ENCODE measurements at places on chromosomes 11 and 22.

DNA sequence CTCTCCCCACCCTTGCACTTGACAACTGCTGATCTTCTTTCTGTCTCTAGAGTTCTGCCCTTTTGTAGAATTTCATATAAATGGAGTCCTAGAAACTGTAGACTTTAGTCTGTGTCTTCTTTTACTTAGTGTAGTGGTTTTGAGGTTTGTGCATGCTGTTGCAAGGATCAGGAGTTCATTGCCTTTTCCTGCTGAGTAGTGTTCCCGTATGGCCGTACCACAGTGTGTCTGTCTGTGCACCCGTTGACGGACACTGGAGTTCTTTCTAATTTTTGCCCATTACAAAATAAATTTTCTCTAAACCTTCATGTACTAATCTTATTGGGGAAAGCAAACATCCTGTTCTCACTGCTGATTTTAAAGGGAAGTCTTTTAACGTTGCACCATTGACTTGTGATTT lies 138.1 kb downstream of the TBC1D22A start:
- no peak for DNase-seq

DNA sequence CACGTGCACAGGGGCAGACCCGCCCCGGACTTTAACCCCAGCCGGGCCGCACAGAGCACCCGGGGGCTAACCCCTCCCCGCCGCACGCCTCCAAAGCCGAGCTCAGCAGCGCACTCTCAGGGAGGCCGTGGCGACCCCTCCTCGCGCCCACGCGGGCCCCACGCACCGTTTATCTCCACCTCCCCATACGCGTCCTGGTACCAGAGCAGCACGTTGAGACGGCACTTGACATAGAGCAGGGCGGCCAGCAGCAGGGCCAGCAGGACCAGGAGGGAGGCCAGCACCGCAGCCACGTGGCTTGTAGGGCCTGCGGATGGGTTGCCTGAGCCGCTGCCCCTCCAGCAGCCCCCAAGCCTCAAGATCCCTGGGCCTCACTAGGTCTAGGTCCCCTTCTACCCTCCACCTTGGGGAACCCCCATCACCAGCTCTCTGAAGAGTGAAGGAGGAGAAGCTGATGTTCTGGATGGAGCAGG lies 7.1 kb downstream of the SIGIRR start:
- DNase-seq: no peak

DNA sequence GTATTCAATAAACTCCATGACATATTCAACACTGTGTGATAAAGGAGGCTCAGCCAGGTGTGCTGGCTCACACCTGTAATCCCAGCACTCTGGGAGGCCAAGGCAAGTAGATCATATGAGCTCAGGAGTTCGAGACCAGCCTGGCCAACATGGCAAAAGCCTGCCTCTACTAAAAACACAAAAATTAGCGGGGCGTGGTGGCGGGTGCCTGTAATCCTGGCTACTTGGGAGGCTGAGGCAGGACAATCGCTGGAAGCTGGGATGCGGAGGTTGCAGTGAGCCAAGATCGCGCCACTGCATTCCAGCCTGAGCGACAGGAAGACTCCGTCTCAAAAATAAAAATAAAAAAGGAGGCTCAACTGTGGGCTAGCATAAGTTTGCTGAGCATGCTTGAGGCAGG lies 4.1 kb upstream of the SLC25A18 start:
- no peak for DNase-seq

DNA sequence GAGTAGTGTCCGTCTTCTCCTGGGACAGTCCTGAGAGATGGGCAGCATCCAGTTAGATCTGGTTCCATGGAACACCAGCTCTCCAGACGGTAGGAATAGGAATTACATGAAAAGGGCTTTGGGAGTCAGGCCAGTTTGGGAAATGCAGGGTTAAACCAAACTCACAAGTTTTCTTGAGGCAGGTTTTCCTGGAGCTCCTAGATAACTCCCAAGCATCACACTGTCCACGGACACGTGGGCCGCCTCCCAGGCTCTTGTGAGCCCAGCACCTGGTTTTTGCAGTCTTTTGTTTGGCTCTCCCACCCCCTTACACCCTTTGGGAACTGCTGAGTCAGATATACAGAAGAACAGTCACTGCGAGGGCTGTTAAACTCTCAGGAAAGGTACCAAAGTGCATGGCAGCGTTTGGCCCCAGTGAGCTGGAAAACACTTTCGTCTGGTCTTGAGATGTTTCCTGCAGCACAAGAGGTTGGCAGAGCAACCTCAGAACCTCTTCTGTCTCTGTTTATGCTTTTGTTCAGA lies 90.0 kb downstream of the BCR start:
- no peak for DNase-seq

- no peak for DNase-seq
These were observed 658.9 kb upstream of the CCDC179 start for GRCh38 chr11:23519194-23519593.

DNA sequence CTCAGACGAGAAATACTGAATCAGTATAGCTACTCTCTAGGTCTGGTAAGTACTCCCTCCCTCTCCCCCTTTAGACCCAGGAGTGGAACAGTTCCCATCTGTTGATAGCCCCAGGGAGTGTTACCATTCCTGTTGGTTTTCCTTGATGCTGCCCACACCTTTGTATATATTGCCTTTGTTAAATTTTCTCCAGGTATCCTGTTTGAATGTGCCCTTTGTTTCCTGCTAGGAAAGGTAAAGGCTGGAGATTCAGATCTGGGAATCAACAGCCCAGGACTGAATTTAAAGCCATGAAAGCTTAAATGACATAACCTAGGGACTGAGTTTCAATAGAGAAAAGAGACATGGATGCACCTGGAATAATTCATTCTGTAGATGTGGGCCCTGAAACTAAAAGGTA lies 68.3 kb downstream of the CCDC83 start:
- no peak for DNase-seq

- peak; percentile 44 for DNase-seq
These were observed 1.1 kb upstream of the ATG16L2 start for GRCh38 chr11:72812967-72813739.

DNA sequence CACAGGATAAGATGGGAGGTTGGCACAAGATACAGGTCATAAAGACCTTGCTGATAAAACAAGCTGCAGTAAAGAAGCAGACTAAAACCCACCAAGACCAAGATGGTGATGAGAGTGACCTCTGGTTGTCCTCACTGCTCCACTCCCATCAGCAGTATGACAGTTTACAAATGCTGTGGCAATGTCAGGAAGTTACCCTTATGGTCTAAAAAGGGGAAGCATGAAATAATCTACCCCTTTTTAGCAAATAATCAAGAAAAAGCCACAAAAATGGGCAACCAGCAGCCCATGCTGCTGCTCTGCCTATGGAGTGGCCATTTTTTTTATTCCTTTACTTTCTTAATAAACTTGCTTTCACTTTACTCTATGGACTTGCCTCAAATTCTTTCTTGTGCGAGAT lies 8.7 kb upstream of the PIWIL4 start:
- no peak for DNase-seq

DNA sequence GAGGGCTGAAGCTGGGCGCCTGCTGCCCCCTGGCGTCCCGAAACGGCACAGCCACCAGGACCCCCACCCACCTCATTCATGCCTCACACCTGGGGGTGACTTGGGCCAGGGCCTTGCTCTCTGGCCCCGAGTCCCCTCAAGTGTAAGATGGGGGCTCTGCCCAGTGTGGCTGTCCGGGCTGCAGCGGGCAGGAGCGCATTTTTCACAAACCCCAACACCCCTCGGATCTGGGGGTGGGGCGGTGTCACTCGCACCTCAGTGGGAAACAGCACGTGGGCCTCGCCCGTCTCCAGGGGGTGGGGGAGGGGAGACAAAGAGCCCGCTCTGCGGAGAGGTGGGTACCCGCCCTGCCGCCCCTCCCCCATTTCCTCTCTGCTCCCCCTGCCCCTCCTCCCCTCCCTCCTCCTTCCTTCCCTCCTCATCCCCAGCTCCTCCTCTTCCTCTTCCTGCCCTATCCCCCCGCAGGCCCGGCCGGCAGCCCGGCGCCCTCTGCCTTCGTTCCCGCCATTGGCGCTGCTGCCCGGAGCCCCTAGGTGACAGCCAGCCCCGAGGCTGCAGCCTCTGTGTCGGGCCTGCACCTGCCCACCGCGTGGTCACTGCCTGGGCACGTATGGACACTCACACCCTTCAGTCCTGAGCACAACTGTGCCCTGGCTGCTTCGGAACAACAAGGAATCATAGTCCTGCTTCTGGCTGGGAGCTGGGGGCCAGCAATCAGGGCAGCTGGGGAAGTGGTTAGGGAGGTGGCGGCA lies 6.8 kb upstream of the CDKN1C start:
- DNase-seq: peak; percentile 76

- DNase-seq: no peak
These were observed 87.4 kb upstream of the SHISAL1 start for GRCh38 chr22:44399906-44400762.

GRCh38 chr22:46478083-46478551 lies 59.3 kb downstream of the CELSR1 start:
- DNase-seq: no peak

- DNase-seq: no peak
These were observed 210.6 kb downstream of the NTM start for GRCh38 chr11:131581046-131581445.

- no peak for DNase-seq
These were observed 96.3 kb upstream of the RAB1B start for GRCh38 chr11:66172146-66172545.

DNA sequence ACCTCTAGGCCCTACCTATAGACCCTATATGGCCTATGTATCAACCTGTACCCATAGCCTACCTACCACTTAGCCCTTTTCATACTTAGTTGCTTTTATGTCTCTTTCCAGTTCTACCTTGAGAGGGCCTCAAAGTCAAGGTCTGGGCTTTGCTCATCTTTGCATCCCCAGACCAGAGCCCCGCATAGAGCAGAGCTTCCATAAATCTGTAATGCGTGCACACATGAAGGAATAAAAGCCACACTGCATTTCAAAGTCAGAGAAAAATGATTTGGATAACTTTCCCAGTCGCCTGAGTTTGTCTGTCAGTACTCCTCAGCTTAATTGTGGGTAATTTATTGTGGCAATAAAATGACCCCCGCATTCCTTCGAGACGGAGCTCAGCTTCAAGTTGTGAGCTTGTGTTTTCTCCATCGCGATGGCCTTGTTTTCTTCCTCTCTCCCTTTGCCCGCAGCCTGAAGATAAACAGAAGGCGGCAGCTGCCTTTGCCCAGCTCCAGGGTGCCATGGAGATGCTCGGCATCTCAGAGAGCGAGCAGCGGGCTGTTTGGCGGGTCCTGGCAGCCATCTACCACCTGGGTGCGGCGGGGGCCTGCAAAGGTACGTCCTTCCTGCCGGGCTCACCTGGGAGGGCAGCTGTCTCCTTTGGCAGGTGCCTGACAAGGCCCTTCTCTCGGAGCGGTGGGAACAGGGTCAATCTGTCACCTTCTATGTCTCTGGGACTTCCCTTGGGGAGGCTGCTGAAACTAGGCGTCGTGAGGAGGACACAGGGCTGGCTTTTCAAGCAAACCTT lies 55.7 kb downstream of the MYO18B start:
- DNase-seq: no peak

DNA sequence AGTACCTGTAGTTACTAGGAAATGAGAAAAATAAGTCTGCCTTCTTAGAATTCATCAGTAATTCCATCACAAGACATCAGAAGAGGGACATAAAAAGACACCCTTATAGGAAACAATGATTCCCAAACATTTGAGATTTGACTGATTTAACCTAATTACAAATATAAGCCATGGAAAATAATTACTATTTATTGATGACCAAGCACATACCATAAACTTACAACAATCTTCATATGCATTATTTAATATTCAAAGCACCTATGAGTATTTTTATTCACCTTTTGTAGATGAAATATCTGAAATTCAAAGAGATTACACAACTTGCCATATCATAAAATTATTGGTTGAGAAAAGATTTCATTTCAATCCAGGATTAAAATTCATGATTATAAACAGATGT lies 14.6 kb upstream of the OR52D1 start:
- no peak for DNase-seq

GRCh38 chr22:28630177-28630574 lies 49.5 kb downstream of the TTC28 start:
- no peak for DNase-seq

GRCh38 chr22:40611606-40612005 lies 24.9 kb downstream of the MRTFA start:
- no peak for DNase-seq

DNA sequence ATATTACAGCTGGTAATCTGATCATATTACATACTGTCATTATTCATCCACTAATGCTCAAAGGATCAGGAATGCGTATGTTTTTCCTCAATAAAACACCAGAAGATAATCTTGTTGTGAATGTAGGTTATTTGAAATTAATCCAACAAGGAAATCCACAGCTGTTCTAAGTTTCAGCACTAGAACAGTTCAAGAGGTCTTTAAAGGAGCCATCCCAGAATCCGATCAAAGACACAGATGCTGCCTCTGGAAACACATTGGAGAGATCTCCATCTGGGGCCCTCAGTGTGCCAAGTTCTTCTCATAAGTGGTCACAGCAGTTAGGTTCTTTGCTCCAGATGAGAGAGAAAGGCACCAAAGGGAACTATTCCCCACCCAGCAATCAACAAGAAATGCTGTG lies 1955.1 kb upstream of the RAG2 start:
- no peak for DNase-seq

GRCh38 chr22:29478326-29479276 lies 1.4 kb upstream of the NEFH start:
- peak; percentile 34 for DNase-seq

DNA sequence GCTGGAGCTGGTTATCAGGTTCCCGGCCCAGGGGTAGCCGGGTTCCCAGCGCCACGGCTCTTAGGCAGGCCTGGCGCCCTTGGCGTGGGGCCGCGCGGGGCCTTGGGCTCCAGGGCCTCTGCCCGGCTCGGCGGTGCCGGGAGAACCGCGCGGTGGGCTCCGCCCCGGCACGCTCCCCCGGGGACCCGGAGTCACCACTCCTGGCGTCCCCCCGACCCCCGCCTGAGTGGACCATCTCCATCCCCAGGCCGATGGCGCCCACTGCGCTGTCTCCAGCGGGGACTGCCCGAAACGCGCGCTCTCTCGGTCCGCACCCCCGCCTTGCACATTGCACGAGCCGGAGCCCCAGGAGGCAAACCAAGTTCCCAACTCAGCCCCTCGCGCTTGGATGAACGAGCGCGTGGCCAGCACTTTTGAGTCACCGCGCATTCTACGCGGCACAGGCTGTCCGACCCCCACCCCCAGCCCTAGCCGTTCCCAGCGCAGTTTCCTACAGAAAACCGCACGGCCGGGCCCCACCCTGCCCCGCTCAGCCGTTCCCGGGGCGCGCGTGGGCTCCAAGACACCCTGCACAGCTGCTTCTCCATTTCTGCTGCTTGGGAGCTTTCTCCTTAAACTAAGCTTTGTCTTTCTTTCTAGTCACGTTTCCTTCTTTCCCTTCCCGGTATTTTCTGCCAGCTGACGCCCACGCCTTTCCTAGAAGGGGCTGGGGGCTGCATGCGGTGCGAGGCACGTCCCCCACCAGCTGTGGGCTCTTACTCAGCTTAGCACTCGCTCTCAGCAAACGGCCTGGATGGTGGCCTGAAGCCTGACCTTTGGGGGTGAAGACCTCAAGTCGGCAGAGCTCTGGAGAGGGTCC lies 650 bp upstream of the CHID1 start:
- no peak for DNase-seq

- DNase-seq: no peak
These were observed 69.4 kb downstream of the FLI1 start for GRCh38 chr11:128763224-128763623.
